ENCODE measurements at places on chromosomes 5 and 9. TPM values are rescaled to one million over a fixed set of nuclear protein-coding genes. Genes with fewer than 3 reads are reported as not detected.

DNA sequence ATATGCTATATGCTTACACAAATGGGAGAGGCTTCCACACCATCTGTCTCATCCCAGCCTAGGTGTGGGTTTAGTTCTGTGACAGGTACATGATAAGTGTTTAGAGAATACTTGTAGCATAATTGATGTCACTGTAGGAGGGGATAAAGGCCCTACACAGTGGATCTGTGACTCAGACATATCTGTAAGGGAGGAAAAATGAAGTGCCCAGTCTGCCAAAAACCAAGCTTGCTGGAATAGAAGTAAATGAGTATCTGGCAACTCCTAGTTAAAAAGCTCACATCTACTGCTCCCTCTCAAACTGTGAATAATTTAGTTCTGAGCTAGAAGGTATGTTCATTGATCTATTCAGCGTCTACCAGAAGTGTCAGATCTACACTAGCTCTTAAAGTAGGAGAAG, 38.9 kb upstream of the FAM174A start:
- no peak for DNase-seq
- no peaks in the 10 kb centered on the region for H3K27me3 ChIP-seq
- H3K4me1 ChIP-seq, result no peaks in the 10 kb centered on the region
- H3K36me3 ChIP-seq, result no peaks in the 10 kb centered on the region
- H3K27ac ChIP-seq, result no peak overlapping the region
- no peak overlapping the region for H3K4me3 ChIP-seq

DNA sequence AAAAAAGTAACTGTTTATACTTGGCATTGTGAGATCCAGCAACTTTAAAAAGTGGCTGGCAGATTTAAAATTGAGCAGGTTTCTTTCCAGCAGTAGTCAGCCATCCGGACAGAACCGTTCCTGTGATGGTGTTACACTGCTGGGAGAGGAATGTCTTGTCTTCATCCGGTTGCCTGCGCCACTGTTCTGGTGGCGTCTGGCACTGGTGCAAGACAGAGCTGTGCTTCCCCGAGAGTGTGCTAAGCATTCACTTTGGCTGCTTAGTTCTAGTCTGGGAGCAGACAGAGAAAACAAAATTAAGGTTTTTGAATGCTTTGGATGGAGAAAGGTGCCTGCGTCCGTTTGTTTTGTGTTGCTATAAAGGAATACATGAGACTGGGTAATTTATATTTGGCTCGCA, 35.5 kb upstream of the CREBRF start:
- no peaks in the 10 kb centered on the region for H3K4me1 ChIP-seq
- H3K4me3 ChIP-seq, result no peak overlapping the region
- no peak overlapping the region for H3K27ac ChIP-seq
- no peaks in the 10 kb centered on the region for H3K36me3 ChIP-seq
- H3K27me3 ChIP-seq, result no peaks in the 10 kb centered on the region
- no peak for DNase-seq

- H3K27ac ChIP-seq, result no peak overlapping the region
- no peak for DNase-seq
- H3K36me3 ChIP-seq, result no peaks in the 10 kb centered on the region
- no peaks in the 10 kb centered on the region for H3K27me3 ChIP-seq
- H3K4me1 ChIP-seq, result no peaks in the 10 kb centered on the region
- no peak overlapping the region for H3K4me3 ChIP-seq
Observed at GRCh38 chr9:99158629-99159028, 53.7 kb downstream of the TGFBR1 start.

The CAVIN4 gene
- 1.1 TPM for total RNA-seq

DNA sequence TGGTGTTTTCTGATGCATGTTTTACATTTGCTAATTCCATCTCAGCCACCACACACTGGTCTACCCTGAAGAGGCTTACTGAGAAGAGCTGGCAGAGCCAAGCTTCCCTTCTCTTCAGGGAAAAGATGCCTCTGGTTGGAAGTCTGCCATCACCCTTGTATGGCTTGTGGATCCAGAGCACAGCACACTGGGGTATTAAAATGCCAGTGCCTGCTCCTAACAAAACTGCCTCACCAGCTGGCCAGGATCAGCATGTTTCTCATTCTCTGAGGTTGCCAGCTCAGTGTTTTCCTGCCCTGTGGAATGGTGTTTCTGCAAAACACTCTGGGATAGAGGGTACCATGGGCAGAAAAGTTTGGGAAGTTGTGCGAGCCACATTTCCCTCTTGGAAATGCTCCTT, 31.6 kb upstream of the ZNF618 start:
- no peaks in the 10 kb centered on the region for H3K4me1 ChIP-seq
- no peaks in the 10 kb centered on the region for H3K27me3 ChIP-seq
- no peak for DNase-seq
- H3K27ac ChIP-seq, result no peak overlapping the region
- H3K36me3 ChIP-seq, result no peaks in the 10 kb centered on the region

The NIPAL4 gene
- 0.55 TPM for total RNA-seq

- no peak overlapping the region for H3K27ac ChIP-seq
- H3K4me3 ChIP-seq, result no peak overlapping the region
- no peaks in the 10 kb centered on the region for H3K36me3 ChIP-seq
- H3K27me3 ChIP-seq, result no peaks in the 10 kb centered on the region
- no peaks in the 10 kb centered on the region for H3K4me1 ChIP-seq
- no peak for DNase-seq
Observed at GRCh38 chr5:5686356-5686755, 263.9 kb downstream of the ICE1 start.

GRCh38 chr5:124468671-124469411, 277.6 kb downstream of the ZNF608 start:
- no peak for DNase-seq
- H3K4me1 ChIP-seq, result peaks cover 2% of the 10 kb centered on the region
- no peaks in the 10 kb centered on the region for H3K36me3 ChIP-seq
- H3K27ac ChIP-seq, result no peak overlapping the region
- no peak overlapping the region for H3K4me3 ChIP-seq
- no peaks in the 10 kb centered on the region for H3K27me3 ChIP-seq

The UBE2B gene
- total RNA-seq, result 96.6 TPM

The PCDHB8 gene
- 4.1 TPM for total RNA-seq

The REEP2 gene
- 19.2 TPM for total RNA-seq

DNA sequence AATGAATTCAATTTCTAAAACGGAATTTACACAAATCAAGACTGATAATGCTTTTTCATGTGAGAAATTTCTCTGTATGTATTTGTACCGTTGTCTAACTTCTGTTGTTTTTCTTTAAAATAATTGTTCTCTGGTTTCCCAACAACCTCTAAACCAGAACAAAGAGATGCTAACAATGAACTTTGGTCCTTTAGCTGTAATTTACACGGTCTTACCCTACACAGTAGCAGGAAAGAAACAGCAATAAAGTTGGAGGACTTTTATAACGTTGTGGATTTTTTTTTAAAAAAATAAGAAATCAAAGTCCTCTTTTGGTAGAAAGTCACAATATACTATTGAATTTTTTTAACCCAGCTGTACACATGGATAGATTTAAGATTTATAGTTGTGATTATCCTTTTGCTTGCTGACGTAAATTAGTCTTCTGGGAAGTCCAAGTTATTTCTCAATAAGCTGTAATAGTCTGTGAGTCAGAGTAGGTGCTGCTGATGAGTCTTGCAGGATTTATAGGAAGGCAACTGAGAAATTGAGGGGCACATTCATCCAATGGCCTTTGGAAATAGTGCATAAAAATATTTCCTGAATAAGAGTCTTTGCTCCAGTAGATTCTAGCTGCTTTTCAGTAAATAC, 76.8 kb upstream of the PCSK1 start:
- peaks cover 1% of the 10 kb centered on the region for H3K27me3 ChIP-seq
- H3K4me3 ChIP-seq, result no peak overlapping the region
- H3K4me1 ChIP-seq, result no peaks in the 10 kb centered on the region
- DNase-seq, result no peak
- H3K27ac ChIP-seq, result no peak overlapping the region
- no peaks in the 10 kb centered on the region for H3K36me3 ChIP-seq

GRCh38 chr5:6699357-6699756, 13.9 kb upstream of the TENT4A start:
- no peak overlapping the region for H3K4me3 ChIP-seq
- no peak overlapping the region for H3K27ac ChIP-seq
- H3K4me1 ChIP-seq, result no peaks in the 10 kb centered on the region

GRCh38 chr9:133715866-133716563, 22.1 kb downstream of the SARDH start:
- H3K36me3 ChIP-seq, result no peaks in the 10 kb centered on the region
- H3K27me3 ChIP-seq, result no peaks in the 10 kb centered on the region
- H3K4me1 ChIP-seq, result no peaks in the 10 kb centered on the region

Measured in aorta (tissue), 5 donors.